ENCODE measurements at places on chromosomes 13 and 19. TPM values are rescaled to one million over a fixed set of nuclear protein-coding genes. Genes with fewer than 3 reads are reported as not detected.

CD177 gene
- total RNA-seq = 1.5 TPM

NANOS3 gene
- 14.8 TPM for total RNA-seq

GNG8 gene
- not detected for total RNA-seq

ZNF90 gene
- total RNA-seq = 3.8 TPM

COMP gene
- total RNA-seq = not detected

DIS3 gene
- total RNA-seq = 23.4 TPM

DNA sequence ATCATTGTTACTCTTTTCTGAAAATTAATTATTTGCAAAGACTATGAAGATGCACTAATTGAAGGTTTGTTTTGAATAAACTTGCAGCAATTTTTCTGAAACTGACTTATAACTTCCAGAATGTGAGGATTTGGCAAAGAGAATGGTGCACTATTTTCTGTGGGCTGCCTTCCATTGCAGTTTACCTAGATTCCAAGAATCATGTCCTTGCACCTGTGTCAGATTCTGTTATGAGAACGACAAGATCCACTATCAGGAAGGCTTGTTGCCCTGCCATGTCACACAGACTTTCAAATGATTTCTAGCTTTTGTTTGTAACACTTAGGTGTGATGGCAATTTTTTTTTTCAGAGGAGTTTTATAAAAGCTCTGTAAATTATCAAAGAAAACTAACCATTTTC is 5.6 kb upstream of the SLAIN1 start:
- DNase-seq = no peak

GRCh38 chr13:94662274-94662945 is 49.9 kb downstream of the SOX21 start:
- no peak for DNase-seq

GRCh38 chr13:105547851-105548250 is 987.6 kb downstream of the EFNB2 start:
- DNase-seq = no peak

GRCh38 chr13:20851844-20852402 is 50.6 kb downstream of the XPO4 start:
- DNase-seq = no peak

DNA sequence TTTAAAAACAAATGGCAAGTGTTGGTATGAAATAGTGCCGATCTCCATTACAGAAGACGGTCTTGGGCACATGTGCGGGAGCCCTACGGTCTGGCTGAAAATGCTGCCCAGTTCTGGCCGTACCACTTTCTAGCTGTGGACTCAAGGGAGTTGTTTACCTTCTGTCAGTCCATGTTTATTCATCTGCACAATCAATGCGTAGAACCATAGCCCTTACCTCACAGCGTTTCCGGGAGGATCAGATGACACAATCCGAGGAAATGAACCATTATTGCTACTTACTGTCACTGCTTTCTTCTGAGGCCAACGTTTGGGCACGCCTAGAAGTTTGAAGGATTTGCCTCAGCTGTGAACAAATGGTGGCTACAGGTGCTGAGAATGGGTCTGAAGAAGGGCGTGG is 31.2 kb downstream of the GADD45B start:
- no peak for DNase-seq

- DNase-seq = no peak
These were observed 134.5 kb upstream of the TMTC4 start for GRCh38 chr13:100809129-100809390.

DNA sequence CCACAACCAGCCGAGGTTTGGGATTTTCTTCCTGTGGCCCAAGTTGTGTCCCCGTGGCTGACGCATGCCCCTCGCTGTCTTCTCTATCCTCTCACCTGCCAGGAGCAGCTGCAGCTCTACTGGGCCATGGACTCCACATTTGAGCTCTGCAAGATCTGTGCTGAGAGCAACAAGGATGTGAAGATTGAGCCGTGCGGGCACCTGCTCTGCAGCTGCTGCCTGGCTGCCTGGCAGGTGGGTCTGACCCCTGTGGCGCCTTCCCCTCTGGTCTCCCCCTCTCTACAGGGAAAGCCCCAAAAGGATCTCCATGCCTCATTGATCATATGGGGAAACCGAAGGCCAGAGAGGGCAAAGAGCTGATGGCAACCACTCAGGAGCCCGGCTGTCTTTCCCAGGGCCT is 14.6 kb downstream of the CBLC start:
- DNase-seq = no peak

GRCh38 chr13:79479882-79480281 is 1.1 kb upstream of the NDFIP2 start:
- DNase-seq = no peak

DNA sequence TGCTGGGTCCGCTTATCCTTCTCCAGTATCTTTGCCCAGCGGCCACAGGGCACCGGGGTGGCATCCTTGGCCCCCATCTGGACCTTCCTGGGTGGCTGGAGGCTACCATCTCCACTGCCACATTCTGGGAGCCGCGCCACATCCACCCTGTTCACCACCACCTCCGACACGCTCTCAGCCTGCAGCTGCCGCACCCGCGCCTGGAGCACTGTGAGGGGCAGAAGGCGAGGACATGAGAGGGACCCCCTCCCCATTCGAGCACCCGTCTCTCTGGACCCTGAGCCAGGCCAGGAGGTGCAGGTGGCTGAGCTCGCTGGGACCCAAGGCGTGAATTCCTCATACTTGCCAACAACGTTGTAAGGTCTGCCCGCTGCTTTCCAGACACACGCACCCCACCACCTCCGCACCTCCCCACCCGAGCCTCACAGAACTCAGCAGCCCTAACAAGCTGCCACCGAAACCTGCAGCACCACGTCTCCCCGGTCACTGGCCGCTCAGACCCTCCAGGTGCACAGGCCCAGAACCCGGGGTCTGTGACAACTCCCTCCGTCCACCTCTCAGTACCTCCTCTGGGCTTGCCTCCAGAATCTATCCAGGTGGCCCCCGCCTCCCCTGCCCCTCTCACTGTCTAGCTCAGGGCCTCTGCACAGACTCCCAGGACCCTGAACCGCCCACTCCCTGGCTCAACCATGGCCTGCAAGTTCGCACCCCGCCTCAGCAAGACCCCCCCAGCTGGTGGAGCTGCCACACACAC is 3.2 kb downstream of the POLRMT start:
- DNase-seq = no peak

GRCh38 chr13:46012404-46012803 is 40.1 kb downstream of the ZC3H13 start:
- no peak for DNase-seq

- no peak for DNase-seq
These were observed 7.8 kb upstream of the OLFM4 start for GRCh38 chr13:53020764-53021335.

GRCh38 chr19:32415669-32416068 is 10.1 kb downstream of the DPY19L3 start:
- no peak for DNase-seq

DNA sequence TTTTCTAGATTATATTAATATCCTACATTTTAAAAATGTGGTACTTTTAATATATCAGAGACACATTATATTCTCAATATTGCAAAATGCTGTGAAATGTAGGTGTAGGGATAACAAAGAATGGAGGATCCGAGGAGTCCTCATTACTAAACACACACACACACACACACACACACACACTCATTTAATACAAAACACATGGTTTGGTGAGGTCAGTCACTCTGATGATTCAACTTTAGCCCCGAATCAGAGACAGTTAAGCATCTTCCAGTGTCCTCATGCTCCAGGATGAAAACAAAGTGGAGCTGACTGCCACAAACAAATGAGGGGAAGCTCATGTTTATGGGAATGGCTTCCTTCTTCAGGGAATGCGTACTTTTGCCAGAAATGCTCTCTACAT is 147.5 kb downstream of the CYSLTR2 start:
- no peak for DNase-seq

Data from dorsolateral prefrontal cortex (tissue), 122 donors.